ENCODE measurements at places on chromosomes 16 and 17.

GRCh38 chr16:86854058-86854621 is 275.8 kb downstream of the FOXL1 start:
- no peak for DNase-seq

- DNase-seq = no peak
These were observed 75.8 kb upstream of the TRAP1 start for GRCh38 chr16:3793161-3793576.

DNA sequence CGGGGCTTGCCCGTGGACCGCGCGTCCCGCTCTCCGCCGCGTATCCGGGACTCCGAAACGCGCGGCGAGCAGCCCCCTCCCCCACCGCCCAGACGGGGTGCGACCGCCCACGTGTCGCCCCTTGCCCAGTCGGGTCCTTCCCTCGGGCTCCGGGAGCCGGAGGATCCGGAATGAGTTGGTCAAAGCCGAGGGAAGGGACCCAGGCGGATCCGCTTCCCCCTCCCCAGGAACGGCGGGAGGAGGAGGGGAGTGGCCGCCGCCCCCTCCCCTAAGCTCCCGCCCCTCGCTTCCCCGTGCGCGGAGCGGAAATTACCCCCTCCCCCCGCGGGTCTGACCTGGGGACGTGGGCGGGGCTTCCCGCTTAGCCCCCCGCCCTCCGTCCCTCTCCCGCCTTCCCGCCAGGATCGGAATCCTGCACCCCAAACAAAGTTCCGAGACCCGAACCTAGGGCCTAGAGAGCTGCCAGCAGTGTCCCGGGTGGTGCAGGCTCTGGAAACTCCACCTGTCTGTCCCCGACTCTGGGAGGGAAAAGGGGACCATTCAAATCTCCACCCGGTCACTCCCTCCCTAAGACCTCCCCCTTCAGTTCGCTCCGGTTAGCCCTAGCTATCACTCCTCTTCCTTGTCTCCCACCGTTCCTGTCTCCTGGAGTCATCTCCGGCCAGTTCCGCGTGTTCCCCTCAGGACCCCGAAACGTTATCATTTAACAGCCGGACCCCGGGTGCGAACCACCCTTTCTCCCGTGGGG is 1.0 kb upstream of the IGF2BP1 start:
- no peak for DNase-seq

- DNase-seq = no peak
These were observed 46.5 kb downstream of the MAP1LC3B start for GRCh38 chr16:87438611-87438985.

DNA sequence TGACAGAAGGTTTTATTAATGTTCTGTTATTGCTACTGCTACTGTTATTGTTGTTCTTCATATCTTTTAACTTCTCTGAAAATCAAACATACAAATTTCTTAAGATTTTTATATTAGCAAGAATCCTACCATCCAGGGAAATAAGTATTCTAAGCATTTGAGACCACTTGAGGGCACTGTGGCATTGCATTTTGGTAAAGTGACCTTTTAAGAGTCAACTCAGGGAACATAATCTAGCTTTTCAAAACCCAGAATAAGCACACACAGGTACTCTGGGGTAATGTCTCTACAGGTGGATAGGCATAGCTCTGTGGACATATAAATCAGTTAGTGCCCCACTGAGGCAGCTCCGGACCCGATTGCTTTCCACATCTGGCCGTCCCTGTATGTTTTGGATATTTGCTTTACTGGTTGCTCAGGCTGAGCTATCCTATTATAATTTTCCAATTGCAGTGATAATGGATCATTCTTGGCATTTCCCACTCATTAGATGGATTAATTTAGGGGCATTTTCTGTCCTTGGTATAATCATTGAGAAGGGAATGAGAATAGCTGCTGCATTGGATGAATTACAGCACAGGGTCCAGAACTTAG is 1425.1 kb upstream of the CDH8 start:
- DNase-seq = no peak

GRCh38 chr17:66387392-66387981 is 85.1 kb downstream of the PRKCA start:
- DNase-seq = no peak

DNA sequence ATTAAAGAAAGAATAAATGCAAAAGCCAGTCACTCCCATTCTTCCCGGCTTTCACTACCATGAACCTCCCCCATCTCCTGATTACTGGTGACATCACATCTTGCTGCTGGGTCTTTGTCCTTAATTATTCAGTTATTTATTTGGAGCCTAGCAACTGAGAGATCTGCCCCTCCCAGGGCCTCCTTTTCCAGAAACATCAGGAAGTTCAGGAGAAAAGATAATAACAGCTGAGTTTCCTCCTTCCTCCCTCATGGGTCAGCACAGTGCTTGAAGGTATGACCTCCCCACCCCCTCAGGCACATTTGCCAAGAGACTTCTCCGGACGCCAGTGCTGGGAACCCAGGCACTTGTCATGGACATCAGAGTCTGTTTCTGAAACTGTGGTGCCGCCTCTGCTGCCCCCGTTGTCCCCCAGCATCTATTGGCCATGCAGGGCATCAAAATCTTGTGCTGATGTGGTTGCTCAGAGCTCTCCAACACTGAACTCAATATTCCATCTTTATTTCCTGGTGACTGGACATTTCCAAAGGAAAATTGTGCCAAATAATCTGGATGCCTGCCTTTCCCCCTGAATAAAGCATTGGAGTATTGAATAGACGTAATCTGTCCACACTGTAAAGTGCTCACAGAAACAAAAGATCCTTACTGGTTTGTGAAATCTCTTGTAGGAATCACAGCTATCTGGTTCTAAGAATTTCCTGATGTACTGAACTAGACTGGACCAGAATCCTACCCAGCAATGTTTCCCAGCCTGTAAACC is 71.8 kb downstream of the ZNF18 start:
- no peak for DNase-seq

GRCh38 chr17:47967607-47968252 is 3.2 kb upstream of the CDK5RAP3 start:
- no peak for DNase-seq

- DNase-seq = no peak
These were observed 98.0 kb downstream of the TBC1D16 start for GRCh38 chr17:79937391-79938335.

GRCh38 chr16:3180445-3180878 is 7.5 kb upstream of the OR1F1 start:
- no peak for DNase-seq

DNA sequence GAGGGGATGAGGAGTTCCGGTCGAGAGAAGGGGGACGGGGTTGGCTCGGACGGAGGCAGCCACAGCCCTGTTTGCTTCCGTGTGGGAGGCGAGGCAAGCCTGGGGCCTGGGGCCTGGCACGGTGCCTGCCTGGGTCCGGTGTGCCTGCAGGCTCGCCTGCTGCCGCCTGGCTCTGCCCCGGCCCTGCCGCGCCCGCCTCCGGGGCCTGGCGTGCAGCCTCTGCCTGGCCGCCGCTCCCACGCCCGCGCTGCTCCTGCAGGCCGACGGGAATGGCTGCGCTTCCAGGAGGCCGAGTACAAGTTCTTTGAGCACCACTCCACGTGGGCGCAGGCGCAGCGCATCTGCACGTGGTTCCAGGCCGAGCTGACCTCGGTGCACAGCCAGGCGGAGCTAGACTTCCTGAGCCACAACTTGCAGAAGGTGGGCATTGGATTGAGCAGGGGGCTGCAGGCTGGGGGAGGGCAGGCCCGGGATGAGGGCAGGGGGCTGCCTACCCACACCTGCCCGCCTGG is 53.1 kb downstream of the MRC2 start:
- no peak for DNase-seq

GRCh38 chr16:6096931-6097670 is 999.5 kb upstream of the EEF2KMT start:
- no peak for DNase-seq

DNA sequence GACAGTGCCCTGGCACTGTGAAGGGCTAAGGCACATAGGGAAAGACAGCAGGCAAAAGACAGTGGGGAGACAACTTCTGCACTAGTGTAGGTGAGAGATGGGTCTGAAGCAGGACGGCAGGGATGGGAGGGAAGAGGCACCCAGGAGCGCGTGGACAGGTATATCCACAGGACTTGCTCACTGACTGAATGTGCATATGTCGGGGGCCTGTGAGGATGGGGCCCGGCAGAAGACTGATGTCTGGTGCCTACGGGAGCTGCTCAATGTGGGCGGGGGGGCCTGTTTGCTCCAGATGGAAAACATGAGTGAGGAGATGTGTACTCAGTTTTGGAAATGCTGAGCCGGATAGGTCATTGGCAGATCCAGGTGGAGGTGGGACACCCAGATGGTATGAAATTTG is 47.3 kb upstream of the PMFBP1 start:
- no peak for DNase-seq

- no peak for DNase-seq
These were observed 1.8 kb upstream of the RASD1 start for GRCh38 chr17:17497845-17498520.

GRCh38 chr17:80889231-80890195 is 102.1 kb upstream of the CHMP6 start:
- DNase-seq = no peak

GRCh38 chr16:89969741-89970410 is 21.3 kb downstream of the DEF8 start:
- no peak for DNase-seq

GRCh38 chr17:13403982-13404946 is 197.5 kb downstream of the HS3ST3A1 start:
- DNase-seq = no peak

DNA sequence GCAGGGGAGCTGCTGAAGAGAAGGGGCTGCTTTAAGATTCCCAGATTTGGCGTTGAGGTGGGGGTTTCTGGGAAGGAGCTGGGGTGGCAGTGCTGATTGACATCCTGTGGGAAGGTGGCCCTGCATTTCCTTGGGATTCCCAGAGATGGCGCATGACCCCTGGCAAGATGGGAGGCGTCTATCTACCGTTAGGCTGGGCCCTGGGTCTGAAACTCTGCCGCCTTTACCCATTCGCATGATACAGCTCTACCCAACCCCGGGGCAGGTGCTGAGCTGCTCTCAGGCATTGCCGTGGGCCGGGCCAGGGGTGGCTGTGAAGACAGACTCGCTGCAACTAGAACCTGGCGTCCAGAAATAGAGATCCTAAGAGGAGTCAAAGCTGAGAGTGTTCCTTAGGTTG is 9.9 kb upstream of the MVD start:
- no peak for DNase-seq

DNA sequence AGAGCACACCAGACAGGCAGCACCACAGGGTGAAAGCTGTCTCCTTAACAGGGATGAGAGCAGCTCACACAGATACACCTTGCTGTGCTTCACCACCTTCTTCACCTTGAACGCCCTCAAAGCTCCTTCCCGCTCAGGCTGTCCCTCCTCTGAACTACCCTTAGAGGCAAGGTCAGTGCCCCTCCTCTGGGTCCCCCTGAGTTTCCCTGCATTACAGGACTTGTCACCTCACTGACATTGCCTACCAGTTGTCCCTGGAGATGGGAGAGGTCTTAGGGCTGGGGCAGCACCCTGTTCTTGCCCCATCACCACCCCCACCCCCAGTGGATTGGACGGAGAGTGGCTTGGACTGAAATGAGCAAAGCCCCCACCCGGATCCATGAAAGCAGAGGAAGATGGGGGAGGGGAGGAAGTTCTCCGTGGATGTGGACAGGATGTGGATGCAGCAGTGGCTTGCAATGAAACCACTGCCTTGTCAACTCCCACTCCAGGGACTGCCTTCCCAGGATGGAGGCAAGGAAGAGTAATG is 73.2 kb upstream of the CDH5 start:
- no peak for DNase-seq

- DNase-seq = no peak
These were observed 9.1 kb downstream of the ASIC2 start for GRCh38 chr17:33284022-33284421.

DNA sequence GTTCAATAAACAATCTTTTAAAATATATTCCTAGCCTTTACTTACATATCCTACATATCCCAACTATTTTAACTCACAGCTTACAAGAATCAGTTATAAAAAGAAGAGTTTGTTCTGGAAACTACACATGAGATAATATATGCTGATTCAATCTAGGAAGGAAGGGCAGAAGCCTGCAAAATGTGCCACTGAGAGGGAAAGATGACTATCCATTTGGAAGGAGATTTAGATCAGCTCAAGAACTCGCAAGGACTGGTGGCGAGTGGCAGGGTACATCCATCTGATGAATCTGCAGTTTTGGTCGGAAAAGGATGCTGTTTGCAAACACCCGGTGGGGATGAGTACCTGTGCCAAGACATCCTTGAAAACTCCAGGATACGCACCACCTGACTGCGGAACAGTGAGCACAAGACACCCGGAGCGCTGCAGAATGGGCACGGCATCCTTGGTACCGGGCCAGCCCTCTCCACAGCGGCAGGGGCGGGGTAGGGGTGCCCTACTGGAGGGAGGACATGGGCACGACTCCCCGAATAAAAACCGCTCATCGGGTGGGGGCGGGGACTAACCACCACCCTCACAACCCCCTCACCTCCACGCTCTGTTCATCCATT is 723 bp downstream of the TRIM37 start:
- DNase-seq = peak; percentile 45

- no peak for DNase-seq
These were observed 63.0 kb upstream of the NKD1 start for GRCh38 chr16:50485232-50485631.

DNA sequence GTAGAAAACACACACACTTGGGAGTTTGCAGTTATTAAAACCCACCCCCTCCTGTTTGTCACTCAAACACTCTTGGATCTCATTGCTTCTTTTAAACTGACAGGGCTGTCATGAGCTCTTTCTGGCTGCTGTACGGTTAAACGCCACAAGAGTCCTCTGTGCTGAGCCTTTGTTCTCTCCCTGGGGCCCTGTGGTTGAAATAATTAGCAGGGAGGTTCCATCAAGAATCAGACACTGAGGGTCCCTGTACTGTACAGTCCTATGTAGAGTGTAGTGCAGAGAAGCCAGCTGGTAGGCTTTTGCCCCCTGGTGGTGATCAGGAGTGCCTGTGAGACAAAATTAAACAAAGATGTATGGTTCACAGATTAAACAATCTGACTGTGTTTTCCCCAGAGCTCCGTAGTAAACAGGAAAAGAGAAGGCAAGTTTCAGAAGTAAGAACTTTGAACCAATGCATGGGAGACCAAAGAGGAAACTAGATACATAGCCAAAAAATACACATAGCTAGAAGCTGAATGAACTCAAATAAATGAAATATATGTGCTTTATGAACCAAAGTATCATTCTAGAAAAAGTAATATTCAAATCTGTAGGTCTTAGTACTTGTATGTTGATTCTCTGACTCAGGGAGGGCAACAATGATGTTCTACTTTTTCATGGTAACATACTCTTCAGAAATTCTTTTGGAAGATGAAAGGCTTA is 1.4 kb upstream of the SSH2 start:
- DNase-seq = peak; percentile 38

- no peak for DNase-seq
These were observed 54.8 kb downstream of the OR1D5 start for GRCh38 chr17:3008336-3009288.

- DNase-seq = no peak
These were observed 128.6 kb downstream of the SOX9 start for GRCh38 chr17:72249441-72249840.
